ENCODE measurements at places on chromosomes 3 and 15.

DNA sequence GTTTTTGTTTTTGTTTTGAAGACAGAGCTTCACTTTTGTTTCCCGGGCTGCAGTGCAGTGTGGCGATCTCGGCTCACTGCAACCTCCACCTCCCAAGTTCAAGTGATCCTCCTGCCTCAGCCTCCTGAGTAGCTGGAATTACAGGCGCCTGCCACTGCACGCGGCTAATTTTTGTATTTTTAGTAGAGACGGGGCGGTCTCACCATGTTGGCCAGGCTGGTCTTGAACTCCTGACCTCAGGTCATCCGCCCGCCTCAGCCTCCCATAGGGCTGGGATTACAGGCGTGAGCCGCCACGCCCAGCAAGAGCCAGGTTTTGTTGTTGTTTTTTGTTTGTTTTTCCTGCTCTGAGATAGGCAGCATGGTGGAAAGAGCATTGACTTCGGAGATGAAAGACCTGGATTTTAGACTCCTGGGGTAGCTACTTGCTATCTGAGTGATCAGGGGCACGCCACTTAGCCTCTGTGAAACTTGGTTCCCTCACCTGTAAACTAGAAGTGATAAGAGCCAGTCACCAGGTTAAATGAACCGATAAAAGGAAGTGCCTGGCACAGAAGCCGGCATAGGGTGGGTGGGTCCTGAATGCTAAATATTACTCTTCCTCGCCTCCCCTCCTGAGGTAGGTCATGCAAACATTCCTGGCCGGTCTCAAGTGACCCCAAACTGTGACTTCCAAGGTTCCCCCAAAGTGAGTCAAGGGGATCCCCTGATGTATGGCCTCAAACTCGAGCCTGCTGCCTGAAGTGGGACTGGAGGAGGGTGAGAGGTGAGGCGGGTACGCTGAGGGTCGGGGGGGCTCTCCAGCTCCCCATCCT lies 62.9 kb upstream of the MCF2L2 start:
- H3K4me3 ChIP-seq = no peak overlapping the region
- H3K27me3 ChIP-seq = no peaks in the 10 kb centered on the region
- no peaks in the 10 kb centered on the region for H3K36me3 ChIP-seq
- no peak overlapping the region for H3K27ac ChIP-seq

DNA sequence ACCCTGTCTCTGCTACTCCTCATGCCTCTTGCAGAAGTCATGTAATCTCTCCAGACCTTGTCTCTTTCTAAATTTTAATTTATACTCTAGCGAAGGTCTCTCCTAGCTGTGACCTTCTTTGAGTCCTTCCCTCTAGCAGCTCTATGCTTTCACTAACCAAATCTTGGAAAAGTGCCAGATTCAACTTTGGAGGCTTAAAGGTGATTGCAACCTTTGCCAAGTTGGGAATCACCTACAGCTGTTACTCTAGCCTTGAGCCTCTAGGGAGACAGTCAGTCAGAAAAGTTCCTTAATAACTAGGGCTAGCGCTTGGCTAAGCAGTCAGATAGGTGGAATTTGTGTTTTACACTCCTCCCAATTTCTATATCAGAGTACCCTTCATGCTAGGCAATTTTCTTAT lies 46.1 kb upstream of the ABI3BP start:
- H3K4me3 ChIP-seq = no peak overlapping the region
- H3K4me1 ChIP-seq = no peaks in the 10 kb centered on the region
- peak; percentile 11 for DNase-seq
- H3K27me3 ChIP-seq = no peaks in the 10 kb centered on the region

DNA sequence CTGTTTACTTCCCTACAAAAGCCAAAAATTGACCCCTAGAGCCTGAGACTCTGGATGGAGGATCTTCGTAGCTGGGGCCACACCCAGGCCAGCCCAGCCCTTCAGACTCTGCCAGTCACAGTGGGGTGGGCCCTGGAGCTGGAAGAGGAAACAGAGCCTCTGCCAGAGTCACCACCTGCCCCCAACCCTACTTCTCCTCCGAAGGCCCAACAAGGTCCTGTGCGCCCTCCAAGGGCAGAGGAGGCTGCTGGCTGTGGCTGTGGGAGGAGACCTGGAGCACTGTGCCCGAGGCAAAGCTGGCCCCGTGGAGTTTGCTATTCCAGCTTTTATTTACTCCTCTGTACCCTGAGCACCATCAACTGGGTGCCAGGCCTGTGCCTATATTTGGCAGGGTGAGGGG lies 19.0 kb downstream of the CISH start:
- H3K27me3 ChIP-seq = no peaks in the 10 kb centered on the region
- no peak for DNase-seq
- H3K4me3 ChIP-seq = no peak overlapping the region
- H3K27ac ChIP-seq = no peak overlapping the region

- H3K27ac ChIP-seq = no peak overlapping the region
- no peaks in the 10 kb centered on the region for H3K36me3 ChIP-seq
- DNase-seq = no peak
- no peaks in the 10 kb centered on the region for H3K27me3 ChIP-seq
- H3K4me1 ChIP-seq = no peaks in the 10 kb centered on the region
- H3K4me3 ChIP-seq = no peak overlapping the region
Measured at GRCh38 chr3:144429719-144430121, 458.1 kb downstream of the DIPK2A start.

Data from pancreas (tissue), 10 donors.